ENCODE measurements at places on chromosomes 11 and 22.

GRCh38 chr11:88117281-88117858 lies 57.9 kb downstream of the RAB38 start:
- DNase-seq, result no peak

DNA sequence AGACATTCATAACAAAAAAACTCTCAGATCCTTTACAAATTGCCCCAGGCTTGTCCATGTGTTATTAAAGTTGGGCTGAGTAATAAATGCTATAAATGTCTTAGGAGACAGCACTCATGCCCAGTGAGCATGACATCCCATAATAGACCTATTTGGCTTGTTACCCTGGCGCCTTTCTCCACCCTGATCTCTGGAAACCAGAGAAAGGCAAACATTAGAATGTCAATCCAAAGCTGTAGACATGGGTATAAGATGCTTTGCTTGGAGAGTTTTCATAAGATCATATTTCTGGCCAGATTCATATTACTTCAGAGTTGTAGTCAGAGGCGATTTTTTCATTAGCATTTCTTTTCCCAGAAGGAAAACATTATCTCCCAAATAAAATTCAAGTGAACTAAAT lies 161.3 kb upstream of the UBASH3B start:
- no peak for DNase-seq

DNA sequence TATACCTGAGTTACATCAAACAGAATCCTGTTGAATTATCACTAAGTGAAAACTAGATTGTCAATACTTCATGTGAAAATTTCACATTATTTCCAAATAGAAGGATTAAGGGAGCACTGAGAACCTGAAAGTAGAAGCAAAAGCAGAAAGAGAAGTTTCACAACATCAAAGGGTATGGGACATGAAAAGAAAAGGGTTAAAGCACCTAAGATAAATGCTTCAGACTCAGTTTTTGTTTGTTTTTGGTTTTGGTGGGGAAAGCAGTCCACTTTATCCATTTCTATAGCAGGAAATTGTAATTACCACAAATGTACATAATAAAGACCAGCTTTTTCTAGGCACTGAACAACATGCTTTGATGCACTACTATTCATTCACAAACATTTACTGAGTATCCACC lies 1069.7 kb upstream of the CCDC90B start:
- DNase-seq, result no peak

GRCh38 chr11:133917921-133918607 lies 38.7 kb downstream of the IGSF9B start:
- no peak for DNase-seq

- peak; percentile 22 for DNase-seq
Observed at GRCh38 chr11:57751676-57752253, at the start of gene BTBD18. Gene BTBD18, minus strand, starts transcription at chr11:57751819. Its CDS starts 631 bp downstream, at chr11:57751188.

DNA sequence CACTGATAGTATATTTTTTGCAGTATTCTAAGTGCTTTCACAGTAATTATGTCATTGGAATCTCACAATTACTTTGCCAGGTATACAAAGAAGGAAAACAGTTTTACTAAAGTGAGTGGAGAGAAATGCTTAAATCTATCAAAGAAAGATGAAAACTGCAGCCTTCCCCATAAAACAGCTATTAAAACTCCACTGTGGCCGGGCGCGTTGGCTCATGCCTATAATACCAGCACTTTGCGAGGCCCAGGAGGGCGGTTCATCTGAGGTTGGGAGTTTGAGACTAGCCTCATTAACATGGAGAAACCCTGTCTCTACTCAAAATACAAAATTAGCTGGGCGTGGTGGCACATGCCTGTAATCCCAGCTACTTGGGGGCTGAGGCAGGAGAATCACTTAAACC lies 19.1 kb downstream of the OR51E1 start:
- DNase-seq, result no peak

GRCh38 chr11:3982431-3982830 lies 112.2 kb upstream of the RRM1 start:
- DNase-seq, result no peak

GRCh38 chr11:18669219-18669596 lies 29.4 kb upstream of the TMEM86A start:
- DNase-seq, result peak; percentile 37

DNA sequence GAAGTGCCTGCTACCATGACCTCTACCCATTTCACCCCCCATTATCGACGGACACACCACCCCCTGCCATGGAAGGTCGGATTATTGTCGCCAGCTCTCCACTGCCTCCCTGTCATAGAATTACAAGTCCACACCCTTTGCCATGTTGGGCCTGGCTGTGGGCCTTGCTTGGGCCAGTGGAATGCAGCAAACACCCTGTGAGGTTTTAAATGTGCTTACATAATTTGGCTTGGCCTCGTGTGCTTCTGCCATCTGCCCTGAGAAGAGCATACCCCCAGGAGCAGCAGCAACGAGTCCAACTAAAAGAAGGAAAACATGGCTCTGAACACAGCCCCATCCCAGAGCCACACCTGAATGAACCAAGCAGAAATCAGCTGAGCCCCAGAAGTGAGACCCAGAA lies 94.1 kb upstream of the PRDM11 start:
- no peak for DNase-seq

- no peak for DNase-seq
Observed at GRCh38 chr11:77548552-77549445, 41.0 kb upstream of the AQP11 start.

- no peak for DNase-seq
Observed at GRCh38 chr11:94941131-94941530, 32.2 kb downstream of the CWC15 start.

DNA sequence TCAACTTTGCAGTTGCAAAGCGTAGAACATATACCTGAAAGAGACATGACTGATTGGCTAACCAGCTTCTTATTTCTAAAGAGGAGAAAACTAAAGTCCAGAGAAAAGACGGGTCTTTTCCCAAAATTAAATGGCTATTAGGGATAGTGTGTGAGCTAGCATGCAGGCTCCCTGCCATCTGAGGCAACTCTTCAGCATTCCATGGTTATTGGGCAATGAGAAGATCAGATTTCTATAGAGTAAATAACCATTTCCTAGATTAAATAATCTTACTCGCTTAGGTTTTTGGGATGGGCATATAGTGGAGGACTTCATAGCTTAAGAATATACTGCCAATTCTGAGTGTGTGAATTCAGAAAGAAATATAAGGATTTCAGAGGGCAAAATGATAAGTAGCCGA lies 95.0 kb downstream of the PDHX start:
- no peak for DNase-seq

GRCh38 chr22:37051391-37052385 lies at the start of gene KCTD17:
Gene KCTD17, plus strand, starts transcription at chr22:37051742. Its CDS starts 19 bp downstream, at chr22:37051761.
- DNase-seq, result peak; percentile 83

DNA sequence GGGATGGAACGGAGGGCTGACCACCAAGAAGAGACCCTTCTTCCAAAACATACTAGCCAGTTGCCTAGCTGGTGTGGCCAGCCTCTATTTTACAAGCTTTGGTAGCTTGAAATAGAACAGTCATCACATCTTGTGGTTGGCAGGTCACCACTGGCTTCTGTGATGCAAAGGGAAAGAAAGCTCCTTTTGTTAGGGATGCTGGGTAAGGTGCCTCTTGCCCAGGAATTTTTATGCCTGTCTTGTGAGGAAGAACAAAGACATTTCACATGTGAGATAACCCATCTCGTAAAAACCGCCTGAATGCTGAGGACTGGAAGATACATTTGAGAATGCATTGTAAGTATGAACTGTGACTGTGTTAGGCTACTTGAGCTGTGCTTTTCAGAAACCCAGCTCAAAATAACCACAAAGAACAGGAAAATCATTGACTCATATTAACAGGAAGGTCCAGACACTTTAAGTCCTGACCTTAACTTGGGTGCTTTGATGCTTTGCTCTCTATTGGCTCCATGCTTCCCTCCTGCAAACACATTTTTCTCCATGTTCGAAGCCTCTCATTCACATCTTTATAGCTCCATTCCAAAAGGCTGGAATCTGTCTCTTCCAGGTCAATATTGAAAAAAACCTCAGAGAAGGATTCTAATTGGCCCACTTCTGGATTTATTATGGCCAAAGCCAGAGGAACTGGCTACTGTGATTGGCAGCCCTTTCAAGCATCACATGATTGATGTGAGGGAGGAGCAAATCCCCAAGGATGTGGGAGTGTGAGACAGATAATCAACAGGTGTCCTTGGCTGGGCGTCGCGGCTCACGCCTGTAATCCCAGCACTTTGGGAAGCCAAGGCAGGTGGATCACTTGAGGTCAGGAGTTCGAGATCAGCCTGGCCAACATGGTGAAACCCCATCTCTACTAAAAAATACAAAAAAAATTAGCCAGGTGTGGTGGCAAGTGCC lies 53.9 kb downstream of the MICAL2 start:
- no peak for DNase-seq

DNA sequence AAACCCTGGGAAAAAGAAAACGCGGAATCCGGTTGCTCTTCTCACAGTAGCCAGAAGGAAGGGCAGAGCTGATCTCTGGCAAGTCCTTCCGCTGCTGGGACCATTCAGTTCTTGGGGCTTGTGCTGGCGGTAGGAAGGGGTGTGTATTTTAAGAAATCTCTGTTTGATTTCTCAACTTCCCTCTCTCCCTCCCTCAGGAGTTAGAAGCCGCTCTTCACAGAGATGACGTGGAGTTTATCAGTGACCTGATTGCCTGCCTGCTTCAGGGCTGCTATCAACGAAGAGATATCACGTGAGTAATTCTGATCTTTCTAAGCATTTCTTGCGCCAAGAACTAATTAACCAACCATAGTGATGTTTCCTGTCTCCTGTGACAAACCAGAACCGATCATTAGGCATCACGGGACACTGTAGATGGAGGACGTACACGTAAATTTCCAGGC lies 85.9 kb upstream of the SLC25A18 start:
- no peak for DNase-seq

GRCh38 chr11:19735157-19735908 lies 22.7 kb downstream of the NAV2 start:
- no peak for DNase-seq

- DNase-seq, result no peak
Observed at GRCh38 chr11:76391021-76391420, 9.9 kb downstream of the GVQW3 start.

DNA sequence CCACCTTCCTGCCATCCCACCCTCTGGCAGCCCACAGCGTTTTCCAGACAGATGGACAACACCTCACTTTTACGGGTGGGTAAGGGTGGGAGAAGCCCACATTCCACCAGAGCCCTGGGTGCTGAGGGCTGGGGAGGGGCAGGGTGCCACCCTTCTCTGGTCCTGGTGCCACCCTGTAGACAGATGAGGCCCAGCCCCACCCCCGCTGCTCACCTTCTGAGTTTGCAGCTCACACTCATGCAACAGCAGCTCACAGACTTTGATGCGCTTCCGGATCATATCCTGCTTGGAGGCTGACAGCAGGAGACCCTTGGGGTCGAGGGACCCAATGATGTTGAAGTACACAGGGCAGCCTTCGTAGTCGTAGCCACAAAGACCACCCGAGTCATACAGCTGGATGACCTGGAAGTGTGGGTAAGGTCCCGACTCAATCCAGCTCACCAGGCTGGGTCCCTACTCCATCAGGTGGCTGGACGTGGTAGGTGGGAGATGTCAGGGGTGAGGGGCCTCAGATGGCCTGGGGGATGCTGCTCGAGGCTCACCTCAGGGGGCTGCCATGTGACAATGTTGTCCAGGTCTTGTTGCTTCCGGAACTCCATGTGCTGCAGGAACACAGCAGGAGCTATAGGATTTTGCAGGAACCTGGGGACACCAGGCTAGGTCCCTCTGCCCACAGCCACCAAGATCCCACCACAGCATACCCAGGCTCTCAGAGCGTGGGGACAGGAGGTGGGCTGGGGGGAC lies 10.3 kb downstream of the SEC14L4 start:
- DNase-seq, result no peak

DNA sequence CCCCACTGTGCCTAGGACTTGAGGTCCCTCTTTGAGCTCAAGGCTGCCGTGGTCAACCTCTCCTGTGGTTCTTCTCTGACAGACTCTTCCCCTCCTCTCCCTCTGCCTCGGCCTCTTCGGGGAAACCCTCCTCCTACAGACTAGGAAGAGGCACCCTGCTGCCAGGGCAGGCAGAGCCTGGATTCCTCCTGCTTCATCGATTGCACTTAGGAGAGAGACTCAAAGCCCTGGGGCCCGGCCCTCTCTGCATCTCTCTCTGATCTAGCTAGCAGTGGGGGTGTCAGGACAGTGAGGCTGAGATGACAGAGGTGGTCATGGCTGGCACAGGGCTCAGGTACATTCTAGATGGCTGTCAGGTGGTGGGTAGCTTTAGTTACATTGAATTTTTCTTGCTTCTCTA lies 63.6 kb upstream of the EMID1 start:
- DNase-seq, result no peak

- DNase-seq, result no peak
Observed at GRCh38 chr22:31852691-31853421, 91.5 kb upstream of the YWHAH start.

GRCh38 chr11:110903378-110903777 lies 191.1 kb upstream of the ARHGAP20 start:
- no peak for DNase-seq

GRCh38 chr22:30847583-30847982 lies 121.0 kb downstream of the MORC2 start:
- DNase-seq, result no peak

GRCh38 chr11:86183694-86184093 lies 60.9 kb upstream of the EED start:
- DNase-seq, result peak; percentile 63

DNA sequence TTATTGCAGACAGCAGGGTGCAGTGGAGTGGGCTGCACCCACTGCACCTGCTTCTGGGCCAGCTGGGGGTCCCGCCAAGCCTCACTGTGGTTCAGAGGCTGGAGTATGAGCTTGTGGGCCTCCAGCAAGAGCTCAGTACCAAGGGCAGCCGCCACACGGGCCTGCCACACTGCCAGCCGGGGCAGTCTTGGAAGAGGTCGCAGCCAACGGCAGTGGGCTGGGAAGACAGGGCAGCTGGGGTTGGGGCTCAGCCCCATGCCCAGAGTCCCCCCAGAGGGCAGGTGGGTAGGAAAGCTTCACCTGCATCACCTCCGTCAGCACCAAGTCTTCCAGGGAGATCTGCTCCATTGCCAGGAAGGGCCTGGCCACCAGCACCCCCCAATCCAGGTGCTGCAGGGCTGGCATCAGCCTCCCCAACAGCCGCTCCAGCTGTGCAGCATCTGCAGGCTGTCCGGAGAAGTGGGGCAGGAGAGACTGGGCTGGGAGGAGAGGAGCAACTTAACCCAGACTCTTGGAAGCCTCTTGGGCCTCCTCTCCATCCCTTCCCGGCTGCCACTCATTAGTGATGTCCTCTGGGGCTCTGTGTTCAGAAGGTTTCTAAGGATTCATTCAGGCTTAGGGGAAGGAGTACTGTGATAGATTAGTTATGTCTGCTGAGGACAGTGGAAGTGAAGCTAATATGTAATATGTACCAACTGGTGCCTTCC lies 1.1 kb upstream of the GSTT4 start:
- no peak for DNase-seq

GRCh38 chr22:26398741-26399153 lies 30.3 kb upstream of the ASPHD2 start:
- DNase-seq, result peak; percentile 70

- DNase-seq, result no peak
Observed at GRCh38 chr11:99325847-99326246, 305.1 kb downstream of the CNTN5 start.

GRCh38 chr22:17633998-17634323 lies 4.6 kb upstream of the BCL2L13 start:
- no peak for DNase-seq

All from activated CD4-positive, alpha-beta T cell treated with anti-CD3 and anti-CD28 coated beads, Interleukin-2, amount 50 U/mL, for 16 hours (primary cell).